Naive thymus-derived CD4-positive, alpha-beta T cell (primary cell): ENCODE measurements at places on chromosomes 2 and 18. TPM values are rescaled to one million over a fixed set of nuclear protein-coding genes. Genes with fewer than 3 reads are reported as not detected.

GTF3C2 gene
- polyA plus RNA-seq, result 26.6 TPM

SCLY gene
- 14.1 TPM for polyA plus RNA-seq

SGO2 gene
- polyA plus RNA-seq, result 2.2 TPM

SLC8A1 gene
- not detected for polyA plus RNA-seq

GRP gene
- polyA plus RNA-seq, result not detected

UGT1A5 gene
- polyA plus RNA-seq, result not detected

TCF7L1 gene
- 0.08 TPM for polyA plus RNA-seq

TUBB8B gene
- polyA plus RNA-seq, result not detected

GRCh38 chr18:45165871-45166270, 449.4 kb upstream of the SLC14A2 start:
- H3K27ac ChIP-seq, result no peak overlapping the region
- H3K4me3 ChIP-seq, result no peak overlapping the region

DNA sequence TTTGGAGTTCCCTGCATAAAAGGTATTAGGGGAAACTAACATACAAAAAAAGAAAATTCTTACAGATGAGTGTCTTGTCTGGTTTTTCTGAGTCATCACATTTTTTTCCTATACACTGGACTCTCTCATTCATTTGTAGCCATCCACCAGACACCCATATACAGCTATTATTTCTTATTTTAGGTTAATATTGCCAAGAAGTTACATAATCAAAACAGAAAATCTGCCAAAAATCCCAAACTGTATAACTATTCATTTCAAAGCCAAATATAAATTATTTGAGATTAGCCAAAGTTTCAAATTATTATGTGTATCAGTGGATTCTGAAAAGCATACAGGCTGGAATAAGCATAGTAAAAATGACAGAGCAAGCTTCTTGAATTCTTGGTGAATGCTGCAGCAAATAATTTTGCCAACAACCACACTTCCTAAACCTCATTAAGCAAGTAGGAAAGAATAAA, 191.2 kb downstream of the NCKAP5 start:
- H3K4me1 ChIP-seq, result no peaks in the 10 kb centered on the region
- H3K27ac ChIP-seq, result no peak overlapping the region
- no peaks in the 10 kb centered on the region for H3K27me3 ChIP-seq
- no peak overlapping the region for H3K4me3 ChIP-seq
- DNase-seq, result no peak

DNA sequence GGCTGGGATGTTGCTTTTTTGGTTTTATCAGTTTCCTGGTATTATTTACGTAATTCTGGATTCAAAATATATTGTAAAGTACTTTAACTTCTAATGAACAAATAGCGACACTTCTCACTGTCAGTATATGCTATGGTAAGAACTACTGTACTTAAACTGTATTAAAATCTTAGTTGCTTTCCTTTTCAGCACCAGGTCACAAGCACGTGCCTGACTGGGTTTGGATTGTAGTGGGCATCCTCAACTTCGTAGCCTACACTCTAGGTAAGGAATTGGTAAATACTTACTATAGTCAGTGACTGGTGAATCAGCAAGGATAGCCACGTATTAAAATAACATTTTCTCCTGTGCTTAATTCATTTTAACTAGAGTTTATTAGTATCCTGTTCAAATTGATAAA, 20.4 kb upstream of the ADGRF3 start:
- no peak for DNase-seq
- no peaks in the 10 kb centered on the region for H3K27me3 ChIP-seq
- no peak overlapping the region for H3K27ac ChIP-seq
- H3K4me1 ChIP-seq, result peaks cover 5% of the 10 kb centered on the region
- no peak overlapping the region for H3K4me3 ChIP-seq

GRCh38 chr2:228545041-228545747, 363.7 kb upstream of the SPHKAP start:
- no peak overlapping the region for H3K4me3 ChIP-seq
- DNase-seq, result no peak
- H3K27ac ChIP-seq, result no peak overlapping the region
- H3K36me3 ChIP-seq, result no peaks in the 10 kb centered on the region

DNA sequence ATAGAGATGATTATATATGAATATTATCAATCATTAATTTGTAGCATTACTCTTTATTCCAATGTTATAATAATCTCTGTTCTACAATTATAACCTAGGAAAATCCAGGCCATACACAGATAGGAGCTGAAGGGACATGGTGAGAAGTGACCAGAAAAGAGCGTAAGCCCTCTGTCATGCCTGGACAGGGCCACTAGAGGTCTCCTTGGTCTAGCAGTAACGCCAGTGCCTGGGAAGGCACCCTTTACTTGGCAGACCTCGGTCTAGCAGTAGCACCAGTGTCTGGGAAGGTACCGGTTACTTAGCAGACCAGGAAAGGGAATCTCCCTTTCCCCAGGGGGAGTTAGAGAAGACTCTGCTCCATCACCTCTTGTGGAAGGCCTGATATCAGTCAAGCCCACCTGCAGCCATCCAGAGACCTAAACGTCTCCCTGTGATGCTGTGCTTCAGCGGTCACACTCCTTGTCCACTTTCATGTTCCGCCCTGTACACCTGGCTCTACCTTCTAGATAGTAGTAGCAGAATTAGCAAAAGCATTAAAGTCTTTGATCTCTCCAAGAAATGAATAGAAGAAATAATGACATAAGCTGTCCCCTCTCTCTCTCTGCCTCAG, 447.5 kb upstream of the FSIP2 start:
- H3K27ac ChIP-seq, result no peak overlapping the region
- no peaks in the 10 kb centered on the region for H3K4me1 ChIP-seq
- no peak overlapping the region for H3K4me3 ChIP-seq
- H3K27me3 ChIP-seq, result no peaks in the 10 kb centered on the region
- no peak for DNase-seq
